Liver (tissue), 10 donors: ENCODE measurements at places on chromosomes 1 and 21. TPM values are rescaled to one million over a fixed set of nuclear protein-coding genes. Genes with fewer than 3 reads are reported as not detected.

DNA sequence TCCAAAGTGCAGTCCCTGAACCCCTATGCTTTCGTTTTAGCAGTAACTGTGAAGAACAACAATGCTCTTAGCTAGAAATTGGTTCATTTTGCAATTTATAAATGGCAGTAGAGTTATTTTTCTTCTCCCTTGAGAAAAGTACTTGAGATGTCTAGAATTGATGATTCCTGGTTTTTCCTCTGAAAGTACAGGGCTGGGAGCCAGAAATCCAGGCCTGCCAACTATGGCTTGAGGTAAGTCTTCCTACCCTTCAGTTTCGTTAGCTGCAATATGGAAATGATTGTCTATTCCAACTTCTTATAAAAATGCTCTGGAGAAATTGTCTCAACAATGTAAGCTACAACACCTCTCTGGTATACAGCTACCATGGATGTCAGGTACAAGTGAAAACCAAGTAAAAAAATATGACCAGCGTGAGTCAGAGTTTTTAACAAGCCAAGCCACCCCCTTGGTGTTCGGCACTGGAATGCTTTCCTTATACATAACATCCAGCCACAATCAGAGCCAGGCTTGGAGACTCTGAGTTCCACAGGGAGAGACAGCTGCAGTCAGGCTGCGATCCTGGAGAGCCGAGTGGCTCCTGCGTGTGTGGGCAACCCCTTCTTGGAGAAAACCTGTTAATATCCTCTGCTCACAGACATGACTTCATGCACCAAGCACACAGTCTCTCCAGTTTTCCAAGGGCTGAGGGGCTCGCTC lies 22.0 kb downstream of the TSPAN2 start:
- no peaks in the 10 kb centered on the region for H3K36me3 ChIP-seq
- H3K4me1 ChIP-seq: no peaks in the 10 kb centered on the region
- no peak for DNase-seq
- H3K4me3 ChIP-seq: no peak overlapping the region

GRCh38 chr1:226942392-226942791 lies 2.3 kb downstream of the COQ8A start:
- H3K27ac ChIP-seq: peak overlapping the region; percentile 9
- DNase-seq: no peak
- H3K27me3 ChIP-seq: no peaks in the 10 kb centered on the region
- no peaks in the 10 kb centered on the region for H3K36me3 ChIP-seq

DNA sequence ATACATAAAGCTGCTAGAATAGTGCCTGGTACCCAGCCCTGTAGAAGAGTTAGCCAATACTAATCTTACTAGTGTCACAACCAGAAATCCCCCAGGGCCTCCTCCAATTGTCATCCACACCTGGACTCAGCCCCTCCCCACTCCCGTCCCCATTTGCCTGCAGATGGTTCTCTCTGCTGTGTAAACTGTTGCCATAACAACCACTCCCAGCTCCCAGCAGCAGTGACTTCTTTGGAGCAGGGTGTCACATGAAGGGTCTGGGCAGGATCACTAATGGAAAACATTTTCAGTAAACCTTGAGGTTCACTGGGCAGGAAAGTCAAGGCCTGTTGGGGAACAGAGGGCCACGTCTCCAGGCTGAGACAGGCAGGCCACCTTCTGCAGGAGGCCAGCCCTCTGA lies 126.0 kb upstream of the IPO9 start:
- H3K4me1 ChIP-seq: peaks cover 2% of the 10 kb centered on the region
- no peak overlapping the region for H3K4me3 ChIP-seq
- no peak for DNase-seq
- H3K36me3 ChIP-seq: no peaks in the 10 kb centered on the region
- H3K27ac ChIP-seq: no peak overlapping the region
- H3K27me3 ChIP-seq: no peaks in the 10 kb centered on the region

- no peak for DNase-seq
- H3K27me3 ChIP-seq: no peaks in the 10 kb centered on the region
- H3K4me3 ChIP-seq: no peak overlapping the region
- no peak overlapping the region for H3K27ac ChIP-seq
These were observed 58.9 kb downstream of the RIPK4 start for GRCh38 chr21:41707960-41708330.

DNA sequence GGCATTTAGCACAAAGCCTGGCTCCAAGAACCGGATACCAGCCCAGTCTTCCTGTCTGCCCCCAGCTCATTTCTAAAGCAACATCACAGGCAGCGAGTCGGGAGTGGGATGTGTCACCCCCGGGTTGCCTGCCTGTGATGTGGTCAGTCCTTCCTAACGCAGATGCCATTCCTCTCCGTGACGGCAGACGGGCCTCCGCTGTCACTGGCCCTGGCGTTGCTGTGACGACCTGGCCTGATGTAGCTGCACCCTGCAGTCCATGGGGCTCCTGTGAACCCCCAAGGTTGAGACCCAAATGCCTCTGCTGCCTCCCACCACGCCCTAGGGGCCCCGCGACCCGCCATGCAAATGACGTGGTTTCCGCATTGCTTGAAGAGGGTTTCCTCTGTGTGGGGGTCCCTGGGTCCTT lies 12.3 kb downstream of the TNFRSF1B start:
- H3K4me3 ChIP-seq: no peak overlapping the region
- H3K36me3 ChIP-seq: no peaks in the 10 kb centered on the region
- no peaks in the 10 kb centered on the region for H3K27me3 ChIP-seq
- DNase-seq: no peak
- peaks cover 45% of the 10 kb centered on the region for H3K4me1 ChIP-seq

GRCh38 chr1:109917051-109917767 lies 6.6 kb downstream of the CSF1 start:
- H3K27ac ChIP-seq: no peak overlapping the region
- H3K36me3 ChIP-seq: peaks cover 8% of the 10 kb centered on the region
- peaks cover 2% of the 10 kb centered on the region for H3K4me1 ChIP-seq
- no peak for DNase-seq

GRCh38 chr1:229034342-229034741 lies 236.6 kb upstream of the RAB4A start:
- no peak overlapping the region for H3K27ac ChIP-seq
- H3K27me3 ChIP-seq: no peaks in the 10 kb centered on the region
- no peaks in the 10 kb centered on the region for H3K36me3 ChIP-seq
- no peak for DNase-seq

DNA sequence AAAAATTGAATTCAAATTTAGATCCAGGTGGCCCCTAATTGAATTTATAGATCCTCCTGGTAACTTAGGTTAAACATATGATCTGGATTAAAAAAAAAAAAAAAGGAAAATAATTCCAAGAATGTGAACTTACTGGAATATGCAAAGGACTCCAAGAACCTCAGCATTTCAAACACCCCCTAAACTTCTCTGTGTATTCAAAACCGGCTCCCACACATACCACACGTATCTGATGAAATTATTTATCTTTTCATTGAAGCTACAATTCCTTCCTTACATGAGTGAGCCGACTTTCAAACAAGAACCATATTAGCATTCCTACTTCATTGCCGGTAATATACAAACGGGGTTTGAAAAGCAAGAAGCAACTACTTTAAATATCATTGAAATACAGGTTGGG lies 61.4 kb upstream of the FMN2 start:
- no peak overlapping the region for H3K4me3 ChIP-seq
- H3K36me3 ChIP-seq: no peaks in the 10 kb centered on the region
- H3K4me1 ChIP-seq: no peaks in the 10 kb centered on the region
- no peaks in the 10 kb centered on the region for H3K27me3 ChIP-seq
- no peak overlapping the region for H3K27ac ChIP-seq

GRCh38 chr1:222299524-222299923 lies 248.4 kb downstream of the HHIPL2 start:
- no peak overlapping the region for H3K4me3 ChIP-seq
- no peaks in the 10 kb centered on the region for H3K36me3 ChIP-seq
- DNase-seq: no peak
- no peaks in the 10 kb centered on the region for H3K4me1 ChIP-seq
- H3K27ac ChIP-seq: no peak overlapping the region
- H3K27me3 ChIP-seq: no peaks in the 10 kb centered on the region

DNA sequence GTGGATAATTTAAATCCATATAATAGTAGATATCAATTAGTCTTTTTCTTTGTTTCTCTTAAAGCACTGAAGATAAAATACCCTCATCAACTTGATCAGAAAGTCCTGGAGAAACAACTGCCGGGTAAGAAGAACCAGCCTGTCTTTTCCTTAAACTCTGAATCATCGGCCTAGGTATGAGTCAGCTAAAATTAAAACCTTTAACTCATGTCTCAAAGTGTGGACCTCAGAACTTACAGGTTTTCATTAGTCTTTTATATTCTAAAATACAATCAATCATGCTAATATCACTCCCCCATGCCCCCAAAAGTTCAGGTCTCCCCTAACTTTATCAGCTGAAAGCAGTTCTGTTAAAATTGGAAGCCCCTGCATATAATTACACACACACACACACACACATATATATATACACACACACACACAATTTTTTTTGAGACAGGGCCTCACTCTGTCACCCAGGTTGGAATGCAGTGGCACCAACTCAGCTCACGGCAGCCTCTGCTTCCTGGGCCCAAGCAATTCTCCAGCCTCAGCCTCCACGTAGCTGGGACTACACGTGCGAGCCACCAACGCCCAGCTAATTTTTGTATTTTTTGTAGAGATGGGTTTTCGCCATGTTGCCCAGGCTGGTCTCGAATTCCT lies 61.3 kb downstream of the B3GALNT2 start:
- H3K4me3 ChIP-seq: no peak overlapping the region
- H3K27ac ChIP-seq: no peak overlapping the region
- no peak for DNase-seq
- H3K4me1 ChIP-seq: no peaks in the 10 kb centered on the region
- peaks cover 29% of the 10 kb centered on the region for H3K36me3 ChIP-seq

- no peak for DNase-seq
- H3K27ac ChIP-seq: no peak overlapping the region
- H3K36me3 ChIP-seq: no peaks in the 10 kb centered on the region
- H3K4me3 ChIP-seq: no peak overlapping the region
- H3K4me1 ChIP-seq: no peaks in the 10 kb centered on the region
- no peaks in the 10 kb centered on the region for H3K27me3 ChIP-seq
These were observed 732.6 kb upstream of the CHRM3 start for GRCh38 chr1:238653693-238654321.

- no peak overlapping the region for H3K27ac ChIP-seq
- H3K36me3 ChIP-seq: no peaks in the 10 kb centered on the region
- no peak overlapping the region for H3K4me3 ChIP-seq
- H3K4me1 ChIP-seq: no peaks in the 10 kb centered on the region
These were observed 147.6 kb downstream of the DSCAM start for GRCh38 chr21:40699366-40699765.

DNA sequence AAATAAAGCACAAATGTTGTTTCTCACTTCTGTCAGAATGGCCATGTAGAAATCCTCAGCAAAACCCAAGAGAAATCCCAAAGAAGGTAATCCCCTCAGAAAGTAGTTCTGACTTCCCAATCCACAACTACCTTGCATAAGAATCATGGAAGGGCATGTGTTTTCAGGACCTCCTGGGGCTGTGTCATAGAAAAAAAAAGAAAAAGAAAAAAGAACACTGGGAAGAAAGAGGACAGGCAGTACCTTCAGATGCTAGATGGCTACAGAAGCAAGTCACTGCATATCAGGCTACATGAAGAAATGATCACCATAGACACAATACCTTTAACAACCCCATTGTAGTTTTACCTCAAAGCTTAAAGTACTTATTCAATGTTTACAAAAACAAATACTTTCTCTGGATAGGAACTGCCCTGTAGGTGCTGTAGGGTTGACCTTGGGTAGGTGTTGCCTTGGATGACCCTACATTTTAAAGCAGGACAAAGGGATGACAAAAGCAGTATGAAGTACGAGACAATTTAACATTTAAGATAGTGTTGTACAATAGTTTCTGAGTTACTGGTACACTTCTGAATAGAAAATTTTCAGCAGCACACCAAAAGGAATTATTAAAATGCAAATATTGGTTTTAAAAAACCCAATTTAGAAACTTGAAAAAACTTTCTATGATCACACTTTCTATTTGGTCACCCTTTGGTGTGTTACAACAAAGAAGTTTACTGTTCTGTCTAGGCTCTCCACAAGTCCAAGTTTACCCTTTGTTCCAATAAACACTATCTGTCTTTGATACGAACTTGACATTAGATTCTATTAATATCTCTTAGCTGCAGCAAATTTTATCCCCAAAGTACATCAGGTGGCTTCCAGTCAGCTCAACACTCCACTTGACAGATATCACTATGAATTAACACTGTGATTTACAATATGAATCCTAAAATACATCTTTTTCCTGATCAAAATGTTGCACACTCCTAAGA lies 5.0 kb downstream of the TRIT1 start:
- H3K4me1 ChIP-seq: peaks cover 13% of the 10 kb centered on the region
- H3K27ac ChIP-seq: no peak overlapping the region
- no peak overlapping the region for H3K4me3 ChIP-seq
- no peak for DNase-seq

DNA sequence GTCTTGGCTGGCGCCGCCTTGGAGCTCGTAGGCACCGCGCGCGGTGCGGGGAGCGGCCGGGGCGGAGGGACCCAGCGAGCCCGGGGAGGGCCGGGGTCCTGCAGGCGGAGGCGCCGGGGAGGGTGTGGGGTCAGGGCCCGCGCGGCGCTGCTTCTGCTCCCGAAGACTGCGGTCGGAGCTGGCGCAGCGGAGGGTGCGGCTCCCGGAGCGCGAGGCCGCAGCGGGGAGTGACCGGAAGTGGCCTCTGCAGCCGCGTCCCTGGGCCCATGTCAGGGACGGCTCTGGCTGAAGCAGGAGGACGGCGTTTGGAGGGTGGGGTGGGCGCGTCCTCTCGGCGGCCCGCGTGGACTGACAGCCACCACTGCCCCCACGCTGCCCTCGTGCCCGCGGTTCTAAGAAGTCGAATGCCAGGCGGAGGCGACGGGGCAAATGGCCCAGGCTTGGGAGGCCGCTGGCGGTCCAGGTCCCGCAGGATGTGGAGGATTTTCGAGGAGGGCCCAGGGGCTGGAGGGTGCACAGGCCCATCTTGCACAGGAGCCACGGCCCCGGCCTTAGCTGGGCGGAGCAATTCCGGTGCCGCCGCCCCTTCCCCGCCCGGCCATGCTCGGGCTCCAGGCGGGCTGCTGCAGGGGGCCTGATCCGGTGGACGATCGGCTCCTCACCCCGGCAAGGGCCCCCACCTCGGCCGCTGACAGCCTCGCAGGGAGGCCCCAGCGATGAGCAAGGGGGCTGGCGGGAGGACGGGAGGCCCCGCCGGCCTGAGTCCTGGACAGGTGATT lies 7.7 kb upstream of the ZNF669 start:
- peak overlapping the region; percentile 92 for H3K4me3 ChIP-seq
- no peaks in the 10 kb centered on the region for H3K27me3 ChIP-seq
- peak overlapping the region; percentile 65 for H3K27ac ChIP-seq
- H3K4me1 ChIP-seq: no peaks in the 10 kb centered on the region
- DNase-seq: peak; percentile 56
- no peaks in the 10 kb centered on the region for H3K36me3 ChIP-seq

DNA sequence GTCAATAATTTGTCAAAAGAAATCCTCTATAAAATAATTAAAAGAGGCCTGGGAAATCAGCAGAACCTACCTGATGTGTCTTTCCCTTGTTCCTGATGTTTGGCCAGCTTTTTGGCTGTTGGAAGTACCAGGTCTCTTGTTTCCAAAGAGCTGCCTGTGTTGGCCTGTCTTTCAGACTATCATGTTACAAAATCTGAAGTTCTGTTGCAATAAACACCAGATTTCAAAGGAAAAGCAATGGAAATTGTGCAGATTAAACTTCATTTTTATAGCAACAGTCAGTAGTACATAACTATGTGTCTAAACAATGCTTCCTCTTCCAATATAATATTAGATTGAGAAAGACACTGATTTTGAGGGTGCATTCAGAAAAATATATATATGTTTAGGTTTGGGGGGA lies 647.2 kb upstream of the CXADR start:
- no peaks in the 10 kb centered on the region for H3K36me3 ChIP-seq
- H3K4me1 ChIP-seq: no peaks in the 10 kb centered on the region
- DNase-seq: no peak
- no peak overlapping the region for H3K27ac ChIP-seq
- no peak overlapping the region for H3K4me3 ChIP-seq

The CYP4A22 gene
- total RNA-seq: 18.3 TPM

The ALX3 gene
- total RNA-seq: not detected

The ACOT11 gene
- total RNA-seq: 1.1 TPM

The DNAI4 gene
- total RNA-seq: 1.8 TPM

The LAMB3 gene
- 1.3 TPM for total RNA-seq

The LCE3E gene
- not detected for total RNA-seq

The SLC25A44 gene
- 21.8 TPM for total RNA-seq
